ENCODE measurements at places on chromosomes 4 and X.
A peak's percentile ranks its signal among the peaks of the same experiment; 100 is the strongest.

GRCh38 chr4:130648570-130648969 lies 1552.6 kb downstream of the C4orf33 start:
- DNase-seq = no peak

GRCh38 chr4:158823461-158823873 lies 54.6 kb downstream of the FNIP2 start:
- DNase-seq = no peak

GRCh38 chr4:66554826-66555225 lies 884.5 kb upstream of the EPHA5 start:
- no peak for DNase-seq

DNA sequence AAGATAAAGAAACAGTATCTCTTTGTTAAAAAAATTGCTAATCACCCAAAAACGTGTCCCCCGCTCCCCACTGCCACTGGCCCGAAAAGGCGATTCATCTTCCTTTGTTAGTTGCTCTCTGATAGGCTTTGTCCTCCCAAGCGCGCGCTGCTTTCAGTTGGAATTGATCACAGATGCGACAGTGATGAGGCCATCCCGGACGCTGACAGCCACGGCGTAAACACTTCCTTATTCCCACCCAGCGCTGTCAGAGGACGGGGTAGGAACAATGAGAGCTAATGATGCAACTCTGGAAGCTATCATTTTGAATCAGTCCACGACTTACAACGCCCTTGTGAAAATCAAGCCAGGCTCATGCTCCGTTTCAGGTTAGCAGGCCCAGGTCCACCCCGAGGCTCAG lies 21.4 kb downstream of the SOD3 start:
- DNase-seq = no peak

DNA sequence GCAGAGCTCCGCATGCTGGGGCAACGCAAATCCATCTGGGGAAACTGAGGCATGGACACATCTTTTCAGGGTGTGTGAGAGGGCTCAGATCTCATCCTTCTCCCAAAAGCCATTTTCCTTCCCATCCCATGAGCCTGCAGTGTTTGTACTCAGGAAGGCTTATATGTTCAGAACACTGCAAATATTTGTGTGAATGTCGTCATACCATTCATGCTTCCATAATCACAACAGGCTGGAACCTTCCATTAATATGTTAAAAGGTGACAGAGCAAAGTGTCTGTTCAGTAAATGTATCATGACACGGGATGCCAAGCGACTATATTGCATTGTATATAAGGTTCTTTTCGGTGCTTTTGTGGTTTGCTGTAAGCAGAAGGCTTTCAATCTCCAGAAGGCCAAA lies 8.5 kb downstream of the TRIML1 start:
- no peak for DNase-seq

- DNase-seq = no peak
Measured at GRCh38 chrX:45765767-45766166, 565.1 kb upstream of the DIPK2B start.

DNA sequence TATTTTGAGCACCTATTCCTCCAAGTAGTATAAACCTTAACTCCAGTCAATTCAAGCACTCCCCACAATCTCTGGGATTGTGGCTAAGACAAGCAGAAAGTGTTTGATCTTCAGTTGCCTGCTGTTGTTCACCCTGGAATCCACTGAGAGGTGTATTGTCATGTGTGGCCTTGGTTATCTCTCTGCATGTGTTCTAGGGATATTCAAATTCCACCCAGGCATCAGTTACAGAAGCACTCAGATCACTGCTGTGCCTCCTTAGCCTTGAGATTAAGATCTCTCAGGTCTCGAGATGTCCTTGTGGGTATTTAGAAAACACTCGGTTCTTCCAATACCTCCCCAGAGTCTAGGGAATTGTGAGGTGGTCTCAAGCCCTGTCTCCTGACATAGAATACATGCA lies 213.3 kb downstream of the SMARCA1 start:
- DNase-seq = no peak

DNA sequence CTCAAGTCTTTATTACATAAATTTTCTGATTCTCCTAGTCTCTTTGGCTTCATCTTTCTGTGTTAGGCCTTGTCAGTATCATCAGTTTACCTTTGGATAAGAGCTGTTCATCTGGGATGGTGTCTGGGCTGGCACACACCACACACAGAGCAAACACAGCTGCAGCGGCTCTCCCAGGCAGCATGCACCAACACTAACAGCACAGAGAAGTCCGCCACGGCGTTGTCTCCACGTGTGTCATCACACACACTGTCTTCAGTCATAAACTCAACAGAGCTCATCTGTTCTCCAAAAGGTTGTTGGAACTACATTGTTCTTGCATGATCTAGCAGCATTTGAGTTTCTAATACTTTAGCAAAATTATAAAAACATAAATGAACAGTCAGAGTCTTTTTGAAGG lies 851.9 kb upstream of the FRG1 start:
- no peak for DNase-seq

DNA sequence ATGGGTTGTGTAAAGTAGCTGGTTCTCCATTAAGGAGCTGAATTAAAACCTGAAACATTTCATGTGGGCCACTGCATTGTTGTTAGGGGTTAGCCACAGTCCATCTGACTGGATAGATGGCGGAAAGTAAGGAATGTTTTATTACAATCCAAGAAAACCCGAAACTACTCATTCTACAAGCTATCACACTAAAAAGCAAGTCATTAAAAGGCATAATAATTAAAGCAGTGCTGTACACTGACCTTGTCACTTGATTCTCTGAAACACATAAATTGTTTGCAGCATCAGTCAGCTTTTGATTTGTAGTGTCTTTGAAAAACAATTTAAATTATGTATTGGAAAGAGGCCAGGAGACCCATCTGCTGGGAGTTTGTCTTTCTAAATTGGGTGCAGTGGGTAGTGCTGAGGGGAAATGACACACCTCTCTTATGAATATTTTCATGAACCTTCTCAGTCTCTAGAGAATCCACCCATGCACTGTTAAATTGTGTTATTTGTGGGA lies 75.7 kb upstream of the ANK2 start:
- DNase-seq = no peak

DNA sequence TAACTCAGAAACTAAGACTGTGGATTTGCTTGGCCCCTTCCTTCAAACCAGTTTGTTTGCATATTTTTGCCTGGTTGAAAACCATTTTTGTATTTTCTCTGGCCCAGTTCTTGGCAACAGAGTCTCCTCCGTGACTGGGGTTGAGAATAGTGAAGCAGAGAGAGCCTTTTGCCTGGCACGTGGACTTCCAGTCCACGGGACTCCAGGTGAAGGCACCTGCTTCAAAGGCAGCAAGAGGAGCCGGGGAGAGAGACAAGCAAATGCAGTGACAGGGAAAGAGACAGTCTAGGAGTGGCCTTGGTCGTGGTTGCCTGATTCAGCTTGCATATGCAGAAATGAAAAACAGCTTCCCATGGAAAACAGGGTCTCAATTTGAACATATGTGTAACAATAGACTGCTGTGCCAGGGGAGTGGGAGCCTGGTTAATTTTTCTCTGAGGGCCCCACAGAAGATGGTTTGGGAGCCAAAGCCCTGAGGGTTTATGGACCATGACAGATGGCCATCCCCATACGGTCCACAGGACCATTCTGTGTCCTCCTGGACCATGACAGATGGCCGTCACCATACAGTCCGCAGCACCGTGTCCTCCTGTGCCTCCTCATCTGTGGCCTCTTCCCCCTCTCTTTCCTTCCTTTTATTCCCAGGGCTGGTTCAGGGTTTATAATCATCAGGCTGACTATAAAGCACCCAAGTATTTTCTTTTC lies 272.2 kb upstream of the RASGEF1B start:
- no peak for DNase-seq

DNA sequence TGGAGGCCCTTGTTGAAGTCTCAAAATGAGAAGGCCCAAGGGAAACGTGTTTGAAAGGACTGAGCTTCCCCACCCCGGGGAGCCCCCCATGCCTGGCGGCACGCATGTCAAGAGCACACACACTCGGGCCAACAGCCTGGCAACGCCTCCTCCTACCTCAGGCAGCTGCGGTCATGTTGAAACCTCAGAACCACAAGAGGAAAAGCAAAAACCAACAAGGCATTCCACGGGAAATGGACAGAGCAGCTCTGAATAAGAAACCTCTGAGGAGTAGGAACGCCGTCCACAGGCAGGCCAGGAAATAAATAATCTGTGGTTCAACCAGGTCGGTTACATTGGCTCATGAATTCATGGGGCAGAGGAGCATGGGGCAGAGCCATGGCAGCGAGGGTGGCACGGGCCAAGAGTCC lies 95.7 kb upstream of the AFAP1 start:
- peak; percentile 92 for DNase-seq

DNA sequence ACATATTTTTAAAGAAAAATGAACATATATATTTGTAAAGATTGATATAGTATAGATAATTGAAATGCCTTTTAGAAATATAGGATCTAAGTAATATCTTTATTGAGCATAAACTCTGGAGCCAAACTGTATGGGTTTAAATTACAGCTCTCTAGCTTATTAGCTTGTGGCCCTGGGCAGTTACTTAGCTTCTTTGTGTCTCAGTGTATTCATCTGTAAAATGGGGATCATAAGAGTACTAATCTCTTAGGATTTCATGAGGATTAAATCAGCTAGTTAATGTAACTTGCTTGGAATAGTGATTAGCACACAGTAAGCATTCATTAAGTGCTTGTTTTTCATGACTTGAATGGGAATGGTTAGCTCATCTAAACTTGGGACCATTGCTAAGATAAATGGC lies 32.8 kb downstream of the TRAPPC11 start:
- DNase-seq = no peak

Data from NCI-H187 (cell line).